Stimulated activated effector memory CD8-positive, alpha-beta T cell treated with anti-CD3 and anti-CD28 coated beads, Interleukin-12 subunit alpha, Interleukin-12 subunit beta, amount 100 ng/mL, for 72 hours (primary cell): ENCODE measurements at places on chromosomes 1 and 21.
A peak's percentile ranks its signal among the peaks of the same experiment; 100 is the strongest.

GRCh38 chr1:114250683-114251572 is 97.3 kb upstream of the SYT6 start:
- DNase-seq, result no peak

DNA sequence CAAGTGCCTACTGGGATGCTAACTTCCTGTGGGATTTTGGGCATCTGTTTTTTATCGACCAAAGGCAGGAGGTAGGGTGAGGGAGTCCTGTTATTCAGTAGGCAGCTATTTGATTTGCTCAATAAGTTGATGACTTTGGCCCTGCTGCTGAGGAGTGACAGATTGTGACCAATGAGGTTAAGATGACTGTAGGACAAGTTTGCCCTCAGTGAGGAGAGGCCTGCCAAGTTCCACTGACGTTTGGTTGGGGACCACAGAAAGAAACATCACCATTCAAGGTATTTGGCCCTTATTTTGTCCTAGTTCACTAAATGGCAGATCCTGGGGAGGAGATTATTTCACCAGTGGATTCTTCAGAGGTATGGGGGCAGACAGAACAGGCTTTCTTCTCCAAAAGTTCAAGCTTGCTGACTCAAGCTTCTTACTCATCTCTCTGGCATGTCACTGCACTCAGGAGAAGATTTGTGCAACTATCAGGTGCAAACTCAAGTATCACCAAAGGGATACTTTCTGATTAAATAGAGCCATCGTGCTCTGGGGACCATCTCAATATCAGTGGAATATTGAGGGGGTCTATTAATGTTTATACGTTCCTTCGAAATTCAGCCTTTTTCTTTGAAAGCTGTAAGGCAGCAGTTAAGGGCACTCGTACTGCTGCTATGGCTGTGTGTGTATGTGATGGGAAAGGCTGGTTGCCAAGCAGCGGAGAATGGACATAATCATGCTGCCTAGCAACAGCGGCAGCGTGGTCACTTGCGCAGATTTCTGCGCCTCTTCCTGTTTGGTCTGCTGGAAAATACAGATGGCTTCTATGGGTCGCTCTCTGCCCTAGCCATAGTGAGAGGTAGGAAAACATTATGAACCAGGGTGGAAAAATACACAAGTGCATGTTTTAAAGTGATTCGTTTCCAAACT is 78.7 kb downstream of the PBX1 start:
- DNase-seq, result no peak

DNA sequence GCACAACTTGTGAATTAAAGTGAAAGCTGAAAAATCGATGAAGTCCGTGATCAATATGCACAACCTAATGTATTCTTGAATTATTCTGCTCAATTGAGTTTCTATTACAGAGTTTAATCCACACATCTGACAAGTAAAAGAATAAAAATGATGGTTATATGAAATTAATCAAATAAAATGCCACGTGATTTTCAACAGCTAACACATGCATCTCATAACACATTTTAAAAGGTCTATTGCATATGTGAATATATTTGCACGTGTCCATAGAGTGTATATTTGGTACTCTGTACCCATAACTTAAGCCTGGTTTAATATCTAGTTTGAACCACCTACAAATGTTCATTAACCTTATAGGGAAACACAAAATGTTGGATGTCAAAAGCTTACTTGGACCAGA is 266.2 kb downstream of the NTNG1 start:
- no peak for DNase-seq

DNA sequence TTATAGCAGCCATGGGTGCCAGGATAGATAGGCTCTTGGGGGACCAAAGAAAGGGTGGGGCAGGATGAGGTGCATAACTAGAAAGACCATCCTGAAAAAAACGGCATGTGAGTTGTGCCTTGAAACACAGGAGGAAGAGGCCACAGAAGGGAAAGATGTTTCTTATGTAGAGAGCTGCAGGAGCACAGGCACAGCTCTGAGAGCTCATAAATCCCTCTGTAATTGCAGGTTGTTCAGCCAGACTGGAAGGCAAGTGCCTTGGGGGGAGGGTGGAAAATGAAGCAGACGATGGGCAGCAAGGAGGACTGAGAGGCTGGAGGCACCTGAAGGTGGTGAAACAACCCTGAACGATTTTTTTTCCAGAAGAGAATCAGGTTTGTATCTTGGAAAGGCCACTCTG is 170.7 kb downstream of the NR5A2 start:
- no peak for DNase-seq

DNA sequence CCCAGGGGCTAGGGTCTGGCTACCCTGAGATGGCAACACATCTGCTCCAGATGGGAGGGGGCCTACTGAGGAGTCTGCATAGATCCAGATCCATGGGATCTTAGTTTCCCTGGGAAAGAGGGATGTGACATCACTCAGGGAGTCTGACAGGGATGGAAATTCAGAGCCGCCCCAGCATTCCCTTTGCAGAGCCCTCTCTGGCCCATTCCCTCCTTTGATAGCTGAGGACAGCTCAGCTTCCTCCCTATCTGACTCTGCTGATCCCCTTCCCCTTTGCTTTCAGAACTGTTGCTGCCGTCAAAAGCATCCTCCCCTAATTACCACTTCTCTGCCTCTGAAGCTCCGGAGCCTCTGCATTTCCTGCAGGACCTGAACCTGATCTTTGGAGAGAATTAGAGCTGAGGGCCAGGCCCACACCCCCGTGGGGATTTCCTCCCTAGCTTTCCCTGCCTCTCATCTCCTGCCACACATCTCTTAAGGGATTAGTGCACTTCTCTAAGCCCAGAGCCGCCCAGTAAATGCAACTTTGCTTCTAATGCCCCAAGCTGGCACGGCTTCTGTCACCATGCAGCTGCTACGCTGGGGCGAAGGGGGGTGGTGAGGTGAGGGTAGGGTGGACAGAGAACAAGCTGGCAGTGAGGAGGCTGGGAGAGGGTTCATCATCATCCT is 9.5 kb upstream of the ASCL5 start:
- DNase-seq, result no peak

DNA sequence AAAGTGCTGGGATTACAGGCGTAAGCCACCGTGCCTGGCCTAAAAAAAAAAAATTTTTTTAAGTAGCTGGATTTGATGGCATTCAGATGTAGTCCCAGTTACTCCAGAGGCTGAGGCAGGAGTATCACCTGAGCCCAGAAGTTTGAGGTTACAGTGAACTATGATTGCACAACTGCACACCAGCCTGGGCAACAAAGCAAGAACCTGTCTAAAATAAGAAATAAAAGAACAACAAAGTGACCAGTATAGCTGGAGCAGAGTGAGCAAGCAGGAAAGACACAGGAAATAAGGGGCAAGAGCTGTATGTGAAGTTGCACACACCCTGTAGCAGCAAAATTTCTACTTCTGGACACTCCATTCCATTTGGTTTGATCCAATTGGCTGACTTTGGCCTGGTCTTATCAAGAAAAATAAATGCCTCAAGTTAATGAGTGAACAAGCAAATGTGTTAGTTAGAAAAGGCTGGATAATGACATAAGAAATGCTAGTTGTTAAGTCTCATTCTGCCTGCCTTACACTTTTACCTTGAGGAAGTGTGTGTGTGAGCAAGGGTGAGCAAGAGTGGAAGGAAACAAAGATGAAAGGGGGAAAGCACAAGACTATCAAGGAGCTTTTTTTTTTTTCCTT is 7.9 kb downstream of the ATP5IF1 start:
- no peak for DNase-seq

GRCh38 chr1:167881786-167882185 is 32.1 kb downstream of the ADCY10 start:
- no peak for DNase-seq

DNA sequence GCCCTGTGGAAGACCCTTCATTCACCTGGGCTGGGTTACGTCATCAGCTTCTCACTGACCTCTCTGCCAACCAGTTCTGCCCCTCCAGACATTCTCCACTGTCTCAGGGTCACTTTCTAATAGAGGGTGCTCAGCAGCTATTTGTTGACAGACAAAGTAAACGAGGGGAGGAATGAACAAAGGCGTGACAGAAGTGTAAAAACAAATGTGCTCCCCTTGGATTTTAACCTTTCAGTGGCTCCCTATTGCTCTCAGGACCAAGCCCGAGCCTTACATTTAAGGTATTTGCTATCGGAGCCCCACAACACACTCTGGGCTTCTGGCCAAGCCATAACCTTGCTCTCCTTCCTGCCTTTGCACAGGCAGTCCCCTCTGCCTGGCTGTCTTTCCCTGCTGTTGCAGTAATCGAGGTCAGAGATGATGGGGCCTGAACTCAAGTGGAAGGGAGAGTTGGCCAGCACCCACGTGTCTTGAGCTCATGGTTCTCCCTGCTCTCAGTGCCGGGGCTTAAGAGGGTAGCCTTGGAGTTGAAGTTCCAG is 9.3 kb upstream of the MARCKSL1 start:
- no peak for DNase-seq

DNA sequence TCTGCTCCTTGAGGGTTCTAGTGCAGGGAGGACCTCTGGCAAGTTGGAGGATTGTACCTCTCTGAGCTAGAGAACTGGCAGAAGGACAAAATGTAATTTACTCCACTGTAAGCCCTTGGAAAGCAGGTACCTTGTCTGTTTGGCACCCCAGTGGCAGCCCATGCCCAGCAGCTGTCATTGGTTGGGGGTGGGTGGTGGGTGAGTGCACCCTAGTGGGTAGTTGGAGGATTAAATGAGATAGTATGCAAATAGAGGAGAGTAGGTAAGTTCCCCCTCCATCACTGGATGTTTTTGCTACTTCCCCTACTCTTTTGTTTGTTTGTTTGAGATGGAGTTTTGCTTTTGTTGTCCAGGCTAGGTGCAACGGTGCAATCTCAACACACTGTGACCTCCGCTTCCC is 69.8 kb downstream of the RYR2 start:
- no peak for DNase-seq

GRCh38 chr21:39363607-39364555 is 15.0 kb upstream of the HMGN1 start:
- no peak for DNase-seq

- DNase-seq, result no peak
Observed at GRCh38 chr1:87872692-87873091, 544.0 kb downstream of the LMO4 start.

DNA sequence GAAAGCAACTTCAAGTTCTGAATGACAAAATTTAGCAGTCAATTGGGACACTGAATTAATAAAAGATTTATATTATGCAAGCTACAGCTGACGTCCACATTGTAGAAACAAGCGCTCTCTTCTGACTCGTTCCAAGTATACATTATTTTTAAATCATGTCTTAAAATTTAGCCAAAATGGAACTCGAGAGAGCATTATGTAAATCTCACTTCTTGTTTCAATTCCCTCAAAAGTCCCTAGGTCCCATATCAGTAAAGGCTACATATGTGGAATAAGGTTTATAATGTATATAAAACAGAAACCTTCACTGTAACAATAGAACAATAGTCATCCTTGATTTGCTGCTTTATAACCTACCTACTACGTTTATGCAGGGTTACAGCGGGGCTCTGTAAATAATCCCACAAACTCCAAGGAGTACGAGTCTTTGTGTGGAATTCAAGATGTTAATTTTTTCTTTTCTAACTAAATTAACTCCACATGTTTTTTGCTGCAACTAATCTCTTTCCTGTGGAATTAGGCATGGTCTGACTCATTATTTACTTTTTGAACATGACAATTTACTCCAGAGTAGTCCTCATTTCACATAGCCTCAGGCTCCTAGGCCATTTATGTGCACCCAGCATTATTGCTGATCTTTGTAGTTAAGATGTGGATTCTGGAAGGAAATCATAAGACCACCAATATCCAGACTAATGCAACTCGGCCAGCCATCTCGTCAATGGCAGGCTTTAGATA is 785.1 kb downstream of the LTN1 start:
- DNase-seq, result no peak

DNA sequence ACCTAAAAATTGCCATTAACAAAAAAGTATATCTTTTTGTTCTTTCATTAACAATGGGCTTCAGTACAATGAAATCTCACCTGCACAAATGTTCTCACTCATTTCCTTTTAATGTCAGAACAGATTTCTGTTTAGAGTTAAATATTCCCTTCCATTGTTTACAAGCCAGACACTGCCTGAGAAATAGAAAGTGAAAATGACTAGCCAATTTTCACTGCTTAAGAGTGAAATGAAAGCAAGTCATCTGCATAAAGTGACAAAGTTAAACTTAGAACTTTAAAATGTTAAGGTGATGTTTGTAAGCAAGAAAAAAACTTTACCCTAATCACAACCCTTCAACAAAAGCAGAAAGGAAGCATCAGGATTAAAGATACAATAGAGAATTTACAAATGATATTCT is 27.5 kb downstream of the COA6 start:
- no peak for DNase-seq

- DNase-seq, result no peak
Observed at GRCh38 chr1:30684881-30685795, 38.2 kb downstream of the MATN1 start.

- no peak for DNase-seq
Observed at GRCh38 chr21:36188937-36189336, 32.3 kb downstream of the DOP1B start.

DNA sequence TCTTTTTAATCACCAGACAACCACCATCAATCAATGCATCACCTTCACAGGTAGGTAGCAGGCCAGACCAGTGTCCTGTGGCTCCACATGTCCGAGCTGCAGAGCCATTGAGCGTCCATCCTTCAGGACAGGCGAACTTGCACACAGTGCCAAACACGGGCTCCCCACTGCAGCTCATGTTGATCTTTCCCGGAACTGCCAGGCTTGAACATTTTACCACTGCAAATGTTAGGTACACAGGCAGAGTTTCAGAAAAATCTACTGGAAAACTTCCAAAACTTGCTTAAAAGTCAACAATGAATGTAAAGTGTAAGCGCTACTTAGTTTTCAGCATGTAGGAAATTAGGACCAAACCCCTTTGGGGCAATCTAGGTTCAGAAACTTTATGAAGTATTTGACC is 6.6 kb downstream of the SELE start:
- no peak for DNase-seq

GRCh38 chr1:162753998-162754585 is 36.4 kb upstream of the HSD17B7 start:
- no peak for DNase-seq

- DNase-seq, result no peak
Observed at GRCh38 chr1:246199086-246199645, 307.9 kb downstream of the SMYD3 start.

GRCh38 chr21:34983680-34984086 is 65.4 kb downstream of the RUNX1 start:
- peak; percentile 82 for DNase-seq

DNA sequence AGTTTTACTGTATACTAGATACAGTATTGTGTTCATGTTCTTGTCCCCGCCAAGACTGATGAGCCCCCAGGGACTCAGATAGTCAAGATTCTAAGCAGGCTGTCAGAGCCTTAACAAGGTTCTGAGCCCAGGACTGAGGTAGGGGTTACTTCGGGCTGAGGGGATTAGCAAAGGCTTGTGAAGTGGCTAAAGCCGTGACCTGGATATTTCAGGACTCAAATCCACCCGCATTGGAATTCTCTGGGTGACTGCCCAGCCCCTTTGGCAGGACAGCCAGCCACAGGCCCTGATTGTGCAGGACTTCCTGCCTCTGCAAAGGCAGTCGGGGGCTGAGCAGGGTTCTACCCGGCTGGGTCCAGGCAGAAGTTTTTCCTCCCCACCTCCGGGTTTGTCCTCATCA is at the start of gene PLA2G5:
PLA2G5 (plus strand) TSS at position 321 of the 400 bp plus-strand sequence. CDS start 14,637 bp downstream, outside the sequence.
- DNase-seq, result no peak
